ENCODE measurements at places on chromosomes 12 and 14.
A peak's percentile ranks its signal among the peaks of the same experiment; 100 is the strongest.

DNA sequence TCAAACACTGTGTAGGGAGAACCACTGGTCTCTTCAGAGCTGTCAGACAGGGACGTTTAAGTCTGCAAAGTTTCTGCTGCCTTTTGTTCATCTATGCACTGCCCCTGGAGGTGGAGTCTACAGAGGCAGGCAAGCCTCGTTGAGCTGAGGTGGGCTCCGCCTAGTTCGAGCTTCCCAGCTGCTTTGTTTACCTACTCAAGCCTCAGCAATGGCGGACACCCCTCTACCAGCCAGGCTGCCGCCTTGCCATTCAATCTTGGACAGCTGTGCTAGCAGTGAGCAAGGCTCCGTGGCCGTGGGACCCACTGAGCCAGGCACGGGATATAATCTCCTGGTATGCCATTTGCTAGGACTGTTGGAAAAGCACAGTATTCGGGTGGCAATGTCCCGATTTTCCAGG lies 24.6 kb upstream of the YBX3 start:
- no peak for DNase-seq

GRCh38 chr12:120115692-120116440 lies 687 bp downstream of the RAB35 start:
- DNase-seq = peak; percentile 46

GRCh38 chr12:89436062-89436461 lies 83.8 kb upstream of the DUSP6 start:
- no peak for DNase-seq

DNA sequence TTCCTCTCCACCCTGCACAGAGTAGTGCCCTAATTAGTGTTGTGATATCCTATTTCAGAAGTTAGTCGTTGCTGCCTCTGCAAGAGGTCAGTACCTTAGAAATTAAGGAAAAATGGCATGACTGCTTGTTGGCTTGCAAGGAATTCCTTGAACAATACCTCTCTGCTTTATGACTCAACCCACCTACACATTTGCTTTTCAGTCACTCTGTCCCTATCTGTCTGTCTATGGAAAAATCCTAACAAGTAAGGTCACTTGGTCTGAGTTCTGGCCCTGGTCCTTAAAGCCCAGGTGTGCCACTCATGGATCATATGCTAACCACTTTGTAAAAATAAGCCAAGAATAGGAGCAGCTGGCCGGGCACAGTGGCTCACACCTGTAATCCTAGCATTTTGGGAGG lies 116.4 kb upstream of the ATF1 start:
- peak; percentile 11 for DNase-seq

- DNase-seq = no peak
Measured at GRCh38 chr12:102851246-102851645, 65.8 kb downstream of the PAH start.

GRCh38 chr12:132597333-132598316 lies 12.8 kb downstream of the LRCOL1 start:
- DNase-seq = peak; percentile 29

GRCh38 chr12:49578471-49579112 lies 10.7 kb upstream of the MCRS1 start:
- no peak for DNase-seq

DNA sequence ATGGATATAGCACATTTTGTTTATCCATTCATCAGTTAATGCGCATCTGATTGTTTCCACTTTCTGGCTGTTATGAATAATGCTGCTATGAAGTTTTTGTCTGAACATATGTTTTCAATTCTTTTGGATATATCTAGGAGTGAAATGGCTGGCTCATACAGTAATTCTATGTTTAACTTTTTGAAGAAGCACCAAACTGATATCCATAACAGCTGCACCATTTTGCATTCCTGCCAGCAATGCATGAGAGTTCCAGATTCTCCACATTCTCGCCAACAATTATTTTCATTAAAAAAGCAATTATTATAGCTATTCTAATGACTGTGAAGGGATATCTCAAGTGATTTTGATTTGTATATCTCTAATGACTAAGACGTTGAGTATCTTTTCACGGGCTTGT lies 89.9 kb upstream of the PPP4R3A start:
- DNase-seq = no peak

- peak; percentile 87 for DNase-seq
Measured at GRCh38 chr14:61512026-61512834, 183.1 kb upstream of the HIF1A start.

DNA sequence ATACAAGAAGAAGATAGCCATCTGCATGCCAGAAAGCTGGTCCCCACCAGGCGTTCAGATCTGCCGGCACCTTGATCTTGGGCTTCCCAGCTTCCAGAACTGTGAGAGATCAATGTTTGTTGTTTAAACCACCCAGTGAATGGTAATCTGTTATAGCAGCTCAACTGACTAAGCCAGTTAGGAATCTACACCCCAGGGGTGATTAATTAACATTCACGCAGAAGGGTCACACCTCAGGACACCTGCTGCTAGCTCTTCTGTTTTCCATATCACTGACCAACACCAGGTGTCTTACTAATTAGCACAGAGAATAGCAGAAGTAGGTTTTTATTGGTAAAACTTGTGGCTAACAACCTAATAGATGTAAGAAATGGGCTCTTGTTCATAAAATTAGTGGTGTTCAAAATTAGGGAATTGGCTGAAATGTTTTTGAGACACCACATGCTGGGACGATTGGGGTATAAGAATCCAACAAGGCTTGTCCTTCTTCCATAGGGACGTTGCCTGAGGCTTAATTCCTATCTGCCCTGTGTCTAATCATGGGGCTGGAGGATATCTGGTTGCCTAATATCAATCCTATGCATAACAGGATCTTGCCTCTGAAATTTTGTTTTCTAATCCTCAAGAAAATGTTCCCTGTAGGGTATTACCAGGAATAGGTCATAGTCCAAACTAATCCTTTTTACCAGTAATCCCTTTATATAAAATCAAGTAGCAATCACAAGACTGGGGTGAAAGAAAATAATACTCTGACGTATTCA lies 42.0 kb upstream of the CHST11 start:
- DNase-seq = no peak

DNA sequence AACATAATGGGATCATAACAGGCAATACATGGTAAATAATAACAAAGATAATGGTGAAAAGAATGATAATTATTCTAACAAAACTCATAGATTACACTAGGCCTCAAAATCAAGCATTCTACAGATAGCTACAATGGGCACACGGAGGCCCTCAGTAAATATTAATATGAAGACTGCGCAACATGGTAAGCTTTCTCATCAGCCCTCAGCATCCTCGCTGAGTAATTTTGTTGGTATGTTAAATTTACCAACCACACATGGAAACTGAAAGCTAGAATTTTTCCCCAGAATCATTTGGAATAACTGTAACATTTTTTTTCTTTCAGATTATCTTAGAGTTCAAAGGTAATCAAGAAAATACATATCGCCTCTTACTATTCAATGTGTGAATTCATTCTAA lies 74.2 kb upstream of the PYGL start:
- peak; percentile 59 for DNase-seq

DNA sequence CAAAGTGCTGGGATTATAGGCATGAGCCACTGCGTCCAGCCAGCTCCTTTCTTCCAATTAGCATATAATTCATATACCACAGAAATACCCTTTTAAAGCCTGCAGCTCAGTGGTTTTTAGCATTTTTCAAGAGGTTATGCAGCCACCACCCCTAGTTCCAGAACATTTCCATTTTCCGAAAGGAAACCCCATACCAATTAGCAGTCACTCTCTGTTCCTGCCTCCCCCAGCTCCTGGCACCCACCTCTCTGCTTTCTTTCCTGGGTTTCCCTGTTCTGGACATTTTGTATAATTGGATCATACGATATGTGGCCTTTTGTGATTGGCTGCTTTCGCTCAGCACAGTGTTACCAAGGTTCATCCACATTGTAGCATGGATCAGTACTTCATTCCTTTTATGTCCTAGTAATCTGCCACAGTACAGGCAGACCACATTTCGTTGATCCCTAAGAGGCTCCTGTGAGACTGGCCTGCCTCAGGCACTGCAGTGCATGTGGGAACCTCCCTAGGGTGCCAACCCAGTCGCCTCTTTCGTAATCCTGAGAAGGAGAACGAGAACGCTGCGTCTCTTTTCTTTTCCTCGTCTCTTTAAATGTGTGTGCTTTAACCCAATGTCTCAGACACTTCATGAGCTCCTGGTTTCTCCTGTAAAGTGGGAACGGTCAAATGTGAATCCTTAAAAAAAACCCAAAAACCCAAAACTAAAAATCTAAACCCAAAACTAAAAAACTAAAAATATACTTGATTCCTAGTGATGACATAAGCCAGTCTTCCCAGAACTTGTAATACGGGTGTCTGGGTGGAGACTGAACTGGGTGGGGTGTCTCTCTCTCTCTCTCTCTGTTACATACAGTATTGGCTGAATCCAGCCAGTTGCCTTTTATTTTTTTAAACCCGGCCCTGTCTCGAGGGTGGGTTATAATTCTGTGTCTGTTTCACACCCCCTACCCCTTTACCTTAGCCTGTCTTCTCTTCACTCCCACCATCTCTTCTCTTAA lies 14.7 kb downstream of the AACS start:
- peak; percentile 71 for DNase-seq

- DNase-seq = peak; percentile 12
Measured at GRCh38 chr12:998020-998874, 7.2 kb downstream of the ERC1 start.

- DNase-seq = no peak
Measured at GRCh38 chr12:2453761-2454090, 341.0 kb upstream of the FKBP4 start.

GRCh38 chr12:55001198-55001868 lies 16.8 kb upstream of the TESPA1 start:
- no peak for DNase-seq

GRCh38 chr14:51593397-51593796 lies 58.3 kb upstream of the FRMD6 start:
- DNase-seq = no peak

GRCh38 chr14:85236296-85236695 lies 293.6 kb upstream of the FLRT2 start:
- DNase-seq = no peak

GRCh38 chr14:69960296-69960695 lies 81.1 kb downstream of the SMOC1 start:
- DNase-seq = no peak

- peak; percentile 29 for DNase-seq
Measured at GRCh38 chr12:107404981-107405380, 280.6 kb upstream of the PWP1 start.

DNA sequence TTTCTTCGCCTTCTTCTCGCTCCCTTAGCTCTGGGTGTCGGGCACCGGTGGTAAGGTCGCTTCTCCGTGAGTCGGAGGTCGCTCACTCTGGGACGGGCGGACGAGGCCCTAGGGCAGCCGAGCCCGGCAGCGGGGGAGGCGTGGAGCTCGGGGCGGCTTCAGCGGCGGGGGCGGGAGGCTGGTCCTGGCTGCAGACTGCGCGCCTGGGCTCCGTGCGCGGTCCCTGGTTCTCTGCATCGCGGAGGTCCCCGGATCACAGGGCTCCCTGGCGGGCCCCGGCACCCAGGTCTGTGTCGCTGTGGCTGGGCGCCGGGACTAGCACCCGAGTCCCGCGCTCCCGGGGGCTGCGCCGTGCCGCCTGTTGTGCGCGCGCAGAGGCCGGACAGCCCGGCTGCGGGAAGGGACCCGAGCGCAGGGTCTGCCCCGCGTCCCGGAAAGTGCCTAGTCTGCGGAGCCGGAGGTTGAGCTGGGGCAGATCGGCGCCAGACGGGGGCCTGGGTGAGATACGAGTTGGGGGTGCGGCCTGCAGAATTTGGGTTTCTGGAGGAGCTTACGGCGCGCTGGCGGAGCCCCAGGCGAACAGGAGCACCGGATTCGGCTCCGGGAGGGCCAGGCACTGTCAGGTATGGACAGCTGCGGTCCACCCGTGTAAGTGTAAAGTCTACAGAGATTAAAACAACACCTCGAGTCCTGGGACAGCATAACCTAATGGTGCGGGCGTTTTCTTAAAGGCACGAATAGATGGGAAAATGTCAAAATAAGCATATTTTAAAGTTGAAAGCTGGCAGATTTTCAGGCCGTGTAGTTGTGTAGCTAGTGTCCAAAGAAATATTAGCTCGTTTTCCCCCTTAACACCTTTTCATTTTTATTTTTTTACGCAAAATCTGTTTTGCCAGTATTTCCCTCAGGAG lies 713 bp downstream of the FRMD6 start:
- no peak for DNase-seq

- DNase-seq = peak; percentile 76
Measured at GRCh38 chr12:28191051-28192048, 1.1 kb downstream of the CCDC91 start.

DNA sequence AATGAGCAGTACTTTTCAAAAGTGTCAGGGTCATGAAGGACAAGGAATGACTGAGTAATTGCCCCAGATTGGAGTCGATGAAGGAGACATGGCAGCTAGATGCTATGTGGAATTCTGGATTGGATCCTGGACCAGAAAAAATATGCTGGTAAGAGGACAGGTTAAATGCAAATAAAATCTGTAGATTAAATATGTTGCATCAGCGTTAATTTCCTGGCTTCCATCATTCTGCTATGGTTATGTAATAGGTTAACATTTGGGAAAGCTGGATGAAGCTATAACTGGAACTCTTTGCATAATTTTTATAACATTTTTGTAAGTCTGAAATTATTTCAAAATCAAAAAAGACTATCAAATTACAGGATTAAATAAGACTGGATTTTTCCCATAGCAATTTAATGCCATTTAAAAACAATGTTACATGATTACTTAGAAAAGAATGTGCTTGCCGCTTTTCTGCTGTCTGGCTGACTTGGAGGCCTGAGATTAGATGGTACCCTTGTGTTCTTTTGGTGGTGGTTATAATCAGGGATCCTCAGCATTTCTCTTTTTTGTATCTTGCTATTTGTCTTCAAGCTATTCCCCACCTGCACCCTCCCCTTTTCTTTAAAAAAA lies 65.1 kb downstream of the FBXW8 start:
- DNase-seq = no peak

DNA sequence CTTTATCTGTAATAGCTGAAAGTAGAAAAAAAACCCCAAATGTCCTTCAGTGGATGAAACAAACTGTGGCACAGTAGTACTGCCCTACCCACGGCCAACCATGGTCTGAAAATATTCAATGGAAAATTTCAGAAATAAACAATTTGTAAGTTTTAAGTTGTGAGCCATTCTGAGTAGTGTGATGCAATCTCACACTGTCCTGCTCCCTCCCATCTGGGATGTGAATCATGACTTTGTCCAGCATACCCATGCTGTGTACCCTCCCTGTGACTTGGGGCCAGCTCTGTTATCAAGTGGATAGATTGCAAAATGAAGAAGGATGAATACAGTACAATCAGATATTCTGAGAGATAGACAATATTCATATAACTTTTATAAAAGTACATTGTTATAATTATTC lies 106.2 kb downstream of the SMOC1 start:
- DNase-seq = peak; percentile 76

GRCh38 chr14:90554341-90554740 lies 157.5 kb downstream of the CALM1 start:
- no peak for DNase-seq

DNA sequence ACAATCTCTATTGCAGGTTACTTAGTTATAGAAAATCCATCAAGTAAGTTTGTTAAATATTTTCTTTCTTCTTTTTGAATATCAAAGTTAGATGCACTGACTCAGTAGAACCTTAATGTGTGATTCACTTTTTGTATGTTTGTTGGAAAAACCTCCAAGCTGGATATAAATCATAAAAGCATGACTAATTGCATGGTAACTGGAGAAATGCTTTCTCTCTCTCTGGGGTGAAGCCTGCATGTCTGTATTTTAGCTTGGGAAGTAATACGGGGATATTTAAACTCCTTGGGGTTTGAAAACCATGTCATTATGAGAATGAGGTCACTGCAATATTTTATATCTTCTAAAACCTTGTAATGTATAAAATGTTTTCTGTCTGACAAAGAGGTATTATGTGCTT lies 58.6 kb upstream of the MYF6 start:
- peak; percentile 93 for DNase-seq

GRCh38 chr12:15323480-15323879 lies 1.2 kb downstream of the PTPRO start:
- DNase-seq = no peak

All from fibroblast of mammary gland (primary cell).